HFFc6 (cell line): ENCODE measurements at places on chromosomes 2 and 18.

DNA sequence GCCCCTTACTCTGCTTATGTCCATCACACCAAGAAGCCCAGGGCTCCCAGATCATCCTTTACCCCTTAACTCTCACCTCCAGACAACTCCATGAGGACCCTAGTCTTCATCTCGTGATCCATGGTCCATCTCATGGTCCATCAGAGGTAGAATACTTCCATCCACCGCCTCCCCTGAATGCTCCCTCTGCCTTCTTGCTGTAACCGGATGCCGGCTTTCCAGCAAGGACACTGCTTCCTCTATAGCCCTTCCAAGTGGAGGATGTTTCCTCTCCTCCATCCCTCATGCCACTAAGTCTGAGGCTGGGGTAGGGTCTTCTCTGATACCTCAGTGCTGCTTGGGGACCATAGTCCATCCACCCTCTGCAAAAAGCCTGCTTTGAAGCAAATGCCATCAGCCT lies 118.6 kb upstream of the SIX2 start:
- peaks cover 16% of the 10 kb centered on the region for H3K27me3 ChIP-seq
- DNase-seq: no peak
- no peak overlapping the region for H3K27ac ChIP-seq

DNA sequence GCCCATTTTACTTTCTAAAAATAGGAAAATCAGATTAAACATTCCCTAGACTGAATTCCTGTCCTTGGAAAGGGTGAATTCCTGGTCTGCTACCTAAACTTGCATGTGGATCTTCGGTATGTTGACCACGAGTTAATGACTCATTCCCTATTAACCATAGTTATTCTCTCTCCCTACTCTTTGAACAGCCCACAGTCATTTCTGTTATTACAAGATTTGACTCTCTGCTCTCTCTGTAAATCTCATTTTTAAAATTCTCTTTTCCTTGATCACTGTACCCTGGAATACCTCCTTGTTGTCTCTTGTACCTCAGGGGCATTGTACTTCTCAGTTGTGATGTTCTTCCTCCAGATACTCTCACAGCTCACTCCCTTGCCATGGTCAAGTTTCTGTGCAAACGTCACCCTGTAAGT lies 92.0 kb upstream of the GULP1 start:
- peak; percentile 92 for DNase-seq
- peak overlapping the region; percentile 55; the same call in 1 of the 2 replicates for H3K4me3 ChIP-seq
- H3K27ac ChIP-seq: peak overlapping the region; percentile 79
- peaks cover 5% of the 10 kb centered on the region for H3K36me3 ChIP-seq
- H3K4me1 ChIP-seq: peaks cover 60% of the 10 kb centered on the region

DNA sequence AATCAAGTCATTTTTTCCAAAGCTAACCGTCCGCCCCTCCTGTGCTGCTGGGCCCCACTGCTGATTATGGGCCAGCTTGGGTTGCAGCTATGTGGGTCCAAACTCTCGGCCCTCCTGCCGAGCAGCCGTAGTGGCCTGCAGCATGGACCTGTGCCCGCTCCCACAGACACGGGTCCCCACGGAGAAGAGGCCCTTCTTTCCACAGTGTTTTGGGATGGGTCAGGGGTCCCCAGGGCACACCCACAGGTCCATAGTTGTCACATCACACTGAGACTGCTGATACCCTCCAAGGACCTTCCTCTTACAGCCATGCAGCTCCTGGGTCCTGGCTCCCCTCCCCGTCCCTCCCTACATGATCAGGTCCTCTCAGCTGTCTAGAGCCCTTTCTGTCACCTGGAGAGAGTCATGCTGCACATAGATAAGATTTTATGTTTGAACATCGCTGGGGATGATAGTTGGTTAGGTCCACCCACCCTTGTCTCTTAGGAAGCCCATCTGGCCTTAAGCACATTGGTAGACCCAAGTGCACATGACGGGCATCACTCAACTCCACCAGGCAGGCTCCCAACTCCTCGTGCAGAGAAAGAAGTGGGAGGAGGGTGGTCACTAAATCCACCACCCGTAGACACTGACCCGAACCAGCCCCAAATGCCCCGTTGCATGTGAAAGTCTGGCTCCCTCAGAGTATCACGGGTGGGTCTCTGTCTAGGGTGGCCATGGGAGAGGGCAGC lies 17.5 kb downstream of the GPR55 start:
- no peak overlapping the region for H3K27ac ChIP-seq
- H3K4me1 ChIP-seq: peaks cover 18% of the 10 kb centered on the region
- no peak for DNase-seq
- peaks cover 13% of the 10 kb centered on the region for H3K27me3 ChIP-seq
- H3K4me3 ChIP-seq: no peak overlapping the region

DNA sequence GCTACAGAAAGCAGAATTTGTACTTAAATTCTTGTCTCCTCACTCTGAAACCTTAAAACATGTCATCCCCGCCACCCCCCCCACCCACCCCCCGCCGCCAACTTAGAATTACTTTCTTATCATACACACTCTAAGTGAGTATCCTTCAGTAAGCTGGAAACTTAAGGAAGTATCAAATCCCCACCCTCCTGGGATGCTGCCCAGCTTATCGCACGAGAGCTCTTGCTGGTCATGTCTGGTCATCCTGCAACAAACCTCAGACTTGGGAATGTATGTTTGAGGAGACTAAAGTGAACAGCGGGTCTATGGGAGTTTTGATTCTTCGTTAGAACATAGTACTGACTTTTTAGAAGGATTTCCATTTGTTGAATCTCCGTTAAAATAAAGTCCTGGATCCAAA lies 203.3 kb downstream of the PTGR3 start:
- DNase-seq: no peak
- no peaks in the 10 kb centered on the region for H3K4me1 ChIP-seq
- H3K27me3 ChIP-seq: no peaks in the 10 kb centered on the region
- no peak overlapping the region for H3K4me3 ChIP-seq
- no peaks in the 10 kb centered on the region for H3K36me3 ChIP-seq

- H3K27ac ChIP-seq: no peak overlapping the region
- H3K36me3 ChIP-seq: no peaks in the 10 kb centered on the region
- no peaks in the 10 kb centered on the region for H3K27me3 ChIP-seq
These were observed 85.5 kb upstream of the PGAP1 start for GRCh38 chr2:197011801-197012641.

- no peak overlapping the region for H3K4me3 ChIP-seq
- H3K27me3 ChIP-seq: no peaks in the 10 kb centered on the region
- no peaks in the 10 kb centered on the region for H3K4me1 ChIP-seq
- H3K36me3 ChIP-seq: no peaks in the 10 kb centered on the region
- no peak for DNase-seq
These were observed 119.7 kb upstream of the XIRP2 start for GRCh38 chr2:166768393-166769123.

DNA sequence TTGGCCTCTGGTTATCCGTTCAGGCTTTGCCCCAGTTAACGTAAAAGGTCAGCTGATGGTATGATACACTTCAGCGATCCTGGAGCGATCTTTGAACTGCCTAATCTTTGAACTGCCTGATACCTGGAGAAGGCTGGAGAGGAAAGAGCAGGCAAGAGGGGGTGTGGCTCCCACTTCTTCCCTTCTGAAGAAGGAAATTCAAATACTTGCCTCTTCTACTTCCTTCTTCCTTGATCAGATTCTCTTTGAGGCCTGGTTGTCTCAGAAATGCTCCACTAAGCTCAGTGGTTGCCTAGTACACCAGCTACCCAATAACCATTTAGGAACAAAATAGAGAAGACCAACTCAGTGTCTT lies 619 bp downstream of the GALM start:
- peaks cover 47% of the 10 kb centered on the region for H3K4me1 ChIP-seq
- peaks cover 6% of the 10 kb centered on the region for H3K27me3 ChIP-seq
- peak overlapping the region; percentile 90 for H3K4me3 ChIP-seq
- DNase-seq: no peak
- H3K27ac ChIP-seq: peak overlapping the region; percentile 74

- peaks cover 2% of the 10 kb centered on the region for H3K27me3 ChIP-seq
- DNase-seq: no peak
- H3K4me3 ChIP-seq: no peak overlapping the region
- H3K36me3 ChIP-seq: peaks cover 9% of the 10 kb centered on the region; the same call in 1 of the 2 replicates
These were observed 515.8 kb downstream of the GALR1 start for GRCh38 chr18:77765468-77765867.

- H3K4me3 ChIP-seq: peak overlapping the region; percentile 43; the same call in 1 of the 2 replicates
- peaks cover 59% of the 10 kb centered on the region for H3K27me3 ChIP-seq
- H3K4me1 ChIP-seq: peaks cover 21% of the 10 kb centered on the region
- no peak overlapping the region for H3K27ac ChIP-seq
- peaks cover 5% of the 10 kb centered on the region; the same call in 1 of the 2 replicates for H3K36me3 ChIP-seq
These were observed 5.8 kb upstream of the ONECUT2 start for GRCh38 chr18:57429167-57430078.

DNA sequence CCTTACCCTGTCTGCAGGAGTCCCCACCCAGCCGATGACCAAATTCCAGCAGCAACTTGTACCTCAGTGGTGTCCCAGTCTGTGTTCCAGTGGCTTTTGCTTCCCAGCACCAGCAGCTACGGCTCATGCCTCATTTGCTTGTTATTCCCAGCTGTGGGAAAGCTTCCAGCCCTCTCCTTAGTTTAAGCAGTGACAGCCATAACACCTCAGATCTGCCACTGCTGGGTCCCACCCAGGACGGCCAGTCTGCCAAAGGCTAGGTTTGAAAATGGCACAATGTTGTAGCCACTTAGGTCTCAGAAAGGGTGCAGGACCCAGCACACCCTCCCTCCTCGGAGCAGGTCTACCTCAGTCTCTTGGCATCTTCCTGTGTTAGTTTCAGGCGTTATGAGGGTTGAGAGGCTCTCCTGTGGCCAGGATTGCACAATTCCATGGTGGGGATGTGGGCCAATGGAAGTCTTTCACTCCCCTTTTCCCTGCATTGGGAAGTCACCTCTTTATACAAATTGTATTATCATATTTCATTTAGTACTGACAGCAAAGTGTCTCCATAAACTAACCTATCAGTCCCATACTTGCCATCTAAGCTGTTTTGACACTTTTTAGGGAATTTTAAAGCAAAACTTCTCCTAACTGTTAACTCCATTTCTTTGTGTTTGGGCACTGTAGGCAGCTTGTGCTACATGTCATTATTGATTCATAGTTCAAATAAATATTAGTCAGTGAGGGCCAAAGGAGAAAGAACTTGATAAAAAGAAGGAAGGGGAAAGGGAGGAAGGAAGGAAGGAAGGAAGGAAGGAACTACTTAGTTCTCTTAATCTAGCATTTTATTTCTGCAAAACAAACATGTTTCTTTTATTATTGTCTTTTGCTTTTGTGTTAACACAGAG lies 62.9 kb upstream of the FAM110C start:
- no peak overlapping the region for H3K4me3 ChIP-seq

DNA sequence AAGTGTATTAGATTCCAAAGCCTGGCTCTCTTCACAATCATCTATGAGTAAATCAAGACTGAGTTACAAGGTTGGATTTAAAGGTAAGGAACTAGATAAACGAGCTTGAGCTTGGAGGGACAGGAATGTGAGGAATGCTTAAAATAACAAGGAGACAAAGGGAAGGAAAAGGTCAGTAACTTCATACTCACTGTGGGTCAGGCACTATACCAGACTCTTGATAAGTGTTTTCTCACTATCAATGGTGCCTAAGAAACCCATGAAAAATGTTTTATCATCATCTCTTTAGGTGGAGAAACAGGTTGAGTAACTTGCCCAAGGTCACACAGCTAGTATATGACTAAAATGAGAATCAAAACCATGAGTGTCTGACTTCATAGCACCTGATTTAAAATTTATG lies 212.1 kb downstream of the CDH2 start:
- DNase-seq: no peak
- H3K4me1 ChIP-seq: peaks cover 49% of the 10 kb centered on the region
- H3K27ac ChIP-seq: peak overlapping the region; percentile 3; the same call in 1 of the 2 replicates
- H3K27me3 ChIP-seq: no peaks in the 10 kb centered on the region; the same call in 1 of the 2 replicates
- H3K36me3 ChIP-seq: peaks cover 83% of the 10 kb centered on the region

- H3K27me3 ChIP-seq: peaks cover 2% of the 10 kb centered on the region; the same call in 1 of the 2 replicates
- H3K36me3 ChIP-seq: 0 out of 2 replicates have a peak, but pooled peaks cover 5% of the 10 kb centered on the region
- peaks cover 6% of the 10 kb centered on the region; the same call in 1 of the 2 replicates for H3K4me1 ChIP-seq
- no peak for DNase-seq
These were observed 111.9 kb downstream of the NCK2 start for GRCh38 chr2:105856581-105856980.

- H3K27ac ChIP-seq: no peak overlapping the region
- H3K4me1 ChIP-seq: peaks cover 11% of the 10 kb centered on the region
- no peak for DNase-seq
- no peak overlapping the region for H3K4me3 ChIP-seq
- H3K36me3 ChIP-seq: no peaks in the 10 kb centered on the region
These were observed 144.3 kb upstream of the TFPI start for GRCh38 chr2:187698374-187699110.

- DNase-seq: no peak
- H3K4me1 ChIP-seq: peaks cover 9% of the 10 kb centered on the region
- H3K27me3 ChIP-seq: peaks cover 4% of the 10 kb centered on the region; the same call in 1 of the 2 replicates
- no peak overlapping the region for H3K27ac ChIP-seq
These were observed 65.8 kb upstream of the RIOK3 start for GRCh38 chr18:23387265-23387664.

DNA sequence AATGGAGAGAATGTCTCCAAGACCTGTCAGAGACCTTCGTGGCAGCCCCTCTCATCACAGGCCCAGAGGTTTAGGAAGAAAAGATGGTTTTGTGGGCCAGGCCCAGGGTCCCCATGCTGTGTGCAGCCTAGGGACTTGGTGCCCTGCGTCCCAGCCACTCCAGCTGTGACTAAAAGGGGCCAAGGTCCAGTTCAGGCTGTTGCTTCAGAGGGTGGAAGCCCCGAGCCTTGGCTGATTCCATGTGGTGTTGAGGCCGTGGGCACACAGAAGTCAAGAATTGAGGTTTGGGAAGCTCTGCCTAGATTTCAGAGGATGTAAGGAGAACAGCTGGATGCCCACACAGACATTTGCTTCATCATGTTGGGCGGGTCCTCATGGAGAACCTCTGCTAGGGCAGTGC lies 45.1 kb upstream of the ACTR2 start:
- H3K4me1 ChIP-seq: peaks cover 10% of the 10 kb centered on the region
- peaks cover 16% of the 10 kb centered on the region for H3K27me3 ChIP-seq
- DNase-seq: no peak
- H3K4me3 ChIP-seq: no peak overlapping the region
- no peak overlapping the region for H3K27ac ChIP-seq

DNA sequence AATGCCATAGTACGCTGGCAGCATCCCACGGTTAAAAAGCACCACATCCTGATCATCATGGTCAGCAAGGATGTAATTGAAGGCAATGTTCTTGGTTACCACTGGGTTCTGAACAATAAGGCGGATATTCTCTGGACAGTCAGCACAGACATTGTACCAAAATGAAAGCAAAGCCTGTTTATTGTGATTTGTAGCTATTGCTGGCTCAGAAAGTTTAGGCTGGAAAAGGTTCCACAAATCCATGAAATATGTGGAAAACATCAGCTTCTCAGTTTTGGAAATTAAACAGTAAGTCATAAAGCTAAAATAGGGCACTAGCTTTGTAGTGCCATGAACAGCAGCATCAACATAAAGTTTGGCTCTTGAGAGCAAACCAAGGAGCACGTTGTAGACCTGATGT lies 52.2 kb downstream of the C2orf74 start:
- no peak overlapping the region for H3K4me3 ChIP-seq
- H3K36me3 ChIP-seq: peaks cover 39% of the 10 kb centered on the region
- peaks cover 28% of the 10 kb centered on the region for H3K4me1 ChIP-seq
- H3K27me3 ChIP-seq: peaks cover 2% of the 10 kb centered on the region; the same call in 1 of the 2 replicates
- H3K27ac ChIP-seq: no peak overlapping the region
- no peak for DNase-seq

- peak; percentile 29 for DNase-seq
- H3K27ac ChIP-seq: peak overlapping the region; percentile 95
- H3K36me3 ChIP-seq: peaks cover 34% of the 10 kb centered on the region
These were observed 1.3 kb downstream of the PRPF40A start for GRCh38 chr2:152715854-152716428.
